Germinal center (tissue), 1 donor: ENCODE measurements at places on chromosomes 16 and 17.

GRCh38 chr16:29649588-29650494 is 13.2 kb upstream of the SPN start:
- DNase-seq, result no peak

DNA sequence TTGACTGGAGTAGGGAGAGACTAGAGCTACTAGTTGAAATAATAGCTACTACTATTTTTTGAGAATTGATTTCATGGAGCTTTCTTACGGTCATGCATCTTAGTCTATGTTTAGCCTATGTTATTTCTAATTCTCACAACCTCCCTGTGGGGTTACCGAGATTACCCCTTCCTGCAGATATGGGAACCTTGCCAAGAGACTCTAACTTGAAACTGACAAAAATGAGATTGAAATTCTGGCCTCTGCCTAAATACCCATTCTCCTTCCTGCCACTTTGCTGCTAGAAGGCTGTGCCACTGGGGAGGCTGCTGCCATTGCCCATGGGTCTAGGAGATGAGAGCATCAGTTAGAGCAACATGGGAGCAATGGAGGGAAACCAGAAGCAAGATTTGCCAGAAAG is 410.3 kb downstream of the CDH13 start:
- no peak for DNase-seq

- no peak for DNase-seq
Observed at GRCh38 chr16:1244881-1245280, 4.4 kb downstream of the TPSAB1 start.

DNA sequence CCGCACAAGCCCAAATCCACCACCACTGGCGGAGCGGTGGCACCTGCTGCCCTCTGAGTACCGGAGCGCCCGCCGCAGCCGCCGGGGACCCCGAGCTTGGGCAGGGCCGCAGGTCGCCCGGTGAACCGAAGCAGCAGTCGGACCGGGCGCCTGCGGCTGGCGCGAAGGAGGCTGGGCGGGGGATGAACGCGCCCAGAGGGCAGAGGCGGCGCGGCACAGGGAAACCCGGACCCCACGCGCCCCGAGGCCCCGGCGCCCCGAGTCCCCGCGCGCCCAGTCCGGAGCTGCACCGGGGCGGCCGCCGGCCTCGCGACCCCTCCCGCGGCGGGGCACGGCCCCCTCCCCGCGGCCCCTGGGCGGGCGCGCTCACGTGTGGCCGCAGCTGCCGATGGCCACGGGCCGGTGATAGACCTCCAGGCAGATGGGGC is 393 bp downstream of the RNF166 start:
- DNase-seq, result peak; percentile 47

- DNase-seq, result no peak
Observed at GRCh38 chr17:65595071-65595656, 33.7 kb upstream of the AXIN2 start.

- DNase-seq, result no peak
Observed at GRCh38 chr17:47975189-47975822, 4.4 kb downstream of the CDK5RAP3 start.

GRCh38 chr16:4021070-4021779 is 95.0 kb downstream of the ADCY9 start:
- no peak for DNase-seq

GRCh38 chr17:51685287-51685909 is 425.1 kb downstream of the UTP18 start:
- no peak for DNase-seq

DNA sequence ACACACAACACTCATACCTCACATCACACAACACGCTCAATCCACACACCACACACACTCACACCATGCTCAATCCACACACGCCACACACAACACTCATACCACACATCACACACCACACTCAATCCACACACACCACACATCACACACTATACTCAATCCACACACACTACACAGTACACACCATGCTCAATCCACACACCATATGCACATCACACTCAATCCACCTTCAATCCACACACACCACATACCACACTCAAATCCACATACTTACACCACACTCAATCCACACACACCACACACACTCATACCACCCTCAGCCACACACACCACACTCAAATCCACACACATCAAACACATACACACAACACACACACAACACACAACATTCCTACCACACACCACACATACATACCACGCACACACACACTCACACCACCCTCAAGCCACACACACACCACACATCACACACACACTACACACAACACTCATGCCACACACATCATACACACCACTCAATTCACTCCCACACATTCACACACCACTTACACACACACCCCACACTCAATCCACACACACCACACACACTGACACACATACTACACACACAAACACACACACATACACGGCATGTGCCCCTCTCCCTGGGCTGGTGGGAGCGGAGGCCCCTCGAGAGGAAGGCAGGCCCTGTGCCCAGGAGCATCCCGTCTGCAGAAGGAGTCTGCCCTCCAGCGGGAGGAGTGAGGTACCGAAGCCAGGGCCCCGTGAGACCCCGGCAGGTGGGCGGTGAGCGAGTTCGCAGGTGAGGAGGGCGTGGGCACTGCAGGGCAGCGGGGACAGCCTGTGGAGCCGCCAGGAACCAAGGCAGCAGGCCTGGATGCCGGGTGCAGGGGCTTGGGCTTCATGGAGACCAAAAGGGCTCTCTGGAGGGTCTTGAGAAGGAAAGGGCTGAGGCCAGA is 33.1 kb upstream of the RPTOR start:
- no peak for DNase-seq

GRCh38 chr16:66873685-66874055 is 6.6 kb upstream of the PDP2 start:
- no peak for DNase-seq

DNA sequence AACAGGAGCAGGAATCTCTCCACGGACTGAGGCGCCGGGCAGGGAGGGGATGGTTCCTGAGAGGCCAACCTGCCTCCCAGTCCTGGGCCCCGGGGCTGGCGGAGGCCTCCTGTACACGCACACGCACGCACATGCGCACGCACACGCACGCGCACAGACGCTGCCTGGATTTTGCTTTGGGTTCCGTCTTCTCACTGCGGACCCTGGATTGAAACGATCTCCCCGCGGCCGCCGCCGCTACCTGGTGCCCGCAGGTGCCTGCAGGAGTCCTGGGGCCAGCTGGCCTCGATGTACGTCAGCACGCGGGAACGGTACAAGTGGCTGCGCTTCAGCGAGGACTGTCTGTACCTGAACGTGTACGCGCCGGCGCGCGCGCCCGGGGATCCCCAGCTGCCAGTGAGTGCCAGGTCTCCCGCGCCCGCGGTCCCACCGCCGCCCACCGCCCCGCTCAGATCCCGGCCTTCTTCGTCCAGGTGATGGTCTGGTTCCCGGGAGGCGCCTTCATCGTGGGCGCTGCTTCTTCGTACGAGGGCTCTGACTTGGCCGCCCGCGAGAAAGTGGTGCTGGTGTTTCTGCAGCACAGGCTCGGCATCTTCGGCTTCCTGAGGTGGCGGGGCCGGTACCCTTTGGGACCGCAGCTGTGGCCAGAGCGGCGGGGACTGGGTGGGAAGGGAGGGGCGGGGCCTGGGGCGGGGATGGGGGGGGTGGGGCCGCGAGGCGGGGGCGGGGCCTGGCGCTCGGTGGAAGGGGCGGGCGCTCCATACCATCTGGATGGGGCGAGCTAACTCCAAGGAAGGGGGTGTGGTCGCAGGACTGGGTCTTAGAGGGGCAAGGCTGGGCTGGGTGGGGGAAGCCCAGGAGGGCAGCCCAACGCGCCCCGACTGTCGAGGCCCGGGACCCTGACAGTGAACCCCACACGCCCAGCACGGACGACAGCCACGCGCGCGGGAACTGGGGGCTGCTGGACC is 12.3 kb downstream of the CES4A start:
- peak; percentile 84 for DNase-seq

DNA sequence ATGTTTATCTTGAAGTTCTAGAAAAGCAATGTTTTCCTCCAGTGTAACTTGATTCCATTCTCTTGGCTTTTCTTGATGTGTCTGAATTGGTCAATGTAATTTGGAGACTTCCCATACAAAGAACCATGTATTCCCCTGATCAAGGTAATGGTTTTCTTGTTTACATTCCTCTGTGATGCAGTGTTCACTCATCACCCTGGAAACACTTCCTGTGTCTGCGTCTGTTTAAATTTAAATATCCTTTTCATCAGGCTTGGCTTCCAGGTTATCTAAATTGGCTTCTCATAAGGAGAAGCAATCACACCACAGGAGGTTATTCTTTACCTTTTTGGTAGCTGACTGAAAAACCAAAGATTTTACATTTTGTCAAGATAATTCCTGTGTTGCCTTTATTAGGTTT is 237.3 kb upstream of the WSCD1 start:
- no peak for DNase-seq

- DNase-seq, result no peak
Observed at GRCh38 chr17:80187515-80187941, 17.7 kb downstream of the CARD14 start.

GRCh38 chr16:60151987-60152386 is 1417.9 kb upstream of the GOT2 start:
- DNase-seq, result no peak

- DNase-seq, result no peak
Observed at GRCh38 chr16:77840673-77841501, 52.5 kb downstream of the VAT1L start.

DNA sequence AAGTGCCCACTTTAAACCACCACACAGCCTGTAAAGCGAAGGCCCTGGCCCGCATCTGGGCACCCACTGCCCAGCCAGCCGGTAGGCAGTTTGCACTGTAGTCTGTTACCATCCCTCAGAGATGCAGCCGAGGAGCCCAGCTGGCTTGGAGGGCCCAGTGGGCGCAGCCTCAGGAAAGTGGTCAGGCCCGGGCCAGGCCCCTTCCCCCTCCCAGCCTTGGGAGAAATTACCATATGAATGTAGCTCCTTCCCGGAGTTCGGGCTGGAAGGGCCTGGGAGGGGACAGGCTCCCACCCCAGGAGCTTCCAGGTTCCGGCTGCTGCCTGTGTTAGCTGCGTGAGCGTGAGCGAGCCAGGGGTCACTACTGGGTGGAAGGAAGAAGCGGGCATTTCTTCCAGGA is 325.4 kb downstream of the SEC14L1 start:
- no peak for DNase-seq

- no peak for DNase-seq
Observed at GRCh38 chr16:10575506-10576130, 4.8 kb downstream of the EMP2 start.

GRCh38 chr17:4407851-4408250 is 25.9 kb upstream of the SPNS3 start:
- DNase-seq, result no peak

DNA sequence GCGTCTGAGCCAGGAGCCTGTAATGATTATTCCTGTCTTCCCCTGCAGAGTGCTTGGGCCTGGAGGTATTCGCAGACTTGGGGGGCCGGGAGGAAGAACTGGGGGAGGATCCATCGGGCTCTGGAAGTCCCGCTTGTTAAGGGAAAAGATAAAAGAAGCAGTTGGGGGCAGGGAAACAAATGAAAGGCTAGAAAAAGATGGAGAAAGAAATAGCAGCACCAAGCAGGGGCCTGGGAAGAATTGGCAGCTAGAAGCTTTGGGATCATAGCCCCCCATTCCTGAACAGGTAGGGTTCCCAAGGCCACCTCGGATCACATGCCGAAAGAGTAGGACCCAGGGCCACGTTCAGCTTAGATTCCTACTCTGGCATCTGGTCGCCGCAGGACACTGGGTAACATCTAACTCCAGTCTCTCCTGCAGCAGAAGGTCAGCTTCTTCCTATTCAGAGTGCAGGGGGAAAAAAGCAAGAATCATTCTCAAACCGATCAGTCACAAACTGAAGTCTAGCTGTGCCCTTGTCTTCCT is 23.6 kb downstream of the ADAM11 start:
- DNase-seq, result no peak

DNA sequence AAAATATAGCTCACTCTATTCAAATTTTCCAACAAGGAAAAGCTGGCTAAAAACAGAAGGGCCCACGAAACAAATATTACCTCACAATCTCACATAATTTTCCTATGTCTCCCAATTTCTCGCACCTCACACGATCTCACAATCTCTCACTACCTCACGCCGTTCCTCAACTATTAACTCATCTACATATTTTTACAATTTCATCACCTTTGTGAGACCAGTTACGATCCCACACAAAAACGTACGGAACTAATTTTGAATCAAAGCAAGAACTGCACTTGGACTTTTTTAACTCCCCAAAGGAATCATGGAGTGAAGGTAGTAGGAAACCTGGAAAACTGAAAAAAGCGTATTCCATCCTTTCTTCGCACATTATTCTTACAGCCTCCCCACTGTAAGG is 1.1 kb downstream of the CBX1 start:
- DNase-seq, result no peak

DNA sequence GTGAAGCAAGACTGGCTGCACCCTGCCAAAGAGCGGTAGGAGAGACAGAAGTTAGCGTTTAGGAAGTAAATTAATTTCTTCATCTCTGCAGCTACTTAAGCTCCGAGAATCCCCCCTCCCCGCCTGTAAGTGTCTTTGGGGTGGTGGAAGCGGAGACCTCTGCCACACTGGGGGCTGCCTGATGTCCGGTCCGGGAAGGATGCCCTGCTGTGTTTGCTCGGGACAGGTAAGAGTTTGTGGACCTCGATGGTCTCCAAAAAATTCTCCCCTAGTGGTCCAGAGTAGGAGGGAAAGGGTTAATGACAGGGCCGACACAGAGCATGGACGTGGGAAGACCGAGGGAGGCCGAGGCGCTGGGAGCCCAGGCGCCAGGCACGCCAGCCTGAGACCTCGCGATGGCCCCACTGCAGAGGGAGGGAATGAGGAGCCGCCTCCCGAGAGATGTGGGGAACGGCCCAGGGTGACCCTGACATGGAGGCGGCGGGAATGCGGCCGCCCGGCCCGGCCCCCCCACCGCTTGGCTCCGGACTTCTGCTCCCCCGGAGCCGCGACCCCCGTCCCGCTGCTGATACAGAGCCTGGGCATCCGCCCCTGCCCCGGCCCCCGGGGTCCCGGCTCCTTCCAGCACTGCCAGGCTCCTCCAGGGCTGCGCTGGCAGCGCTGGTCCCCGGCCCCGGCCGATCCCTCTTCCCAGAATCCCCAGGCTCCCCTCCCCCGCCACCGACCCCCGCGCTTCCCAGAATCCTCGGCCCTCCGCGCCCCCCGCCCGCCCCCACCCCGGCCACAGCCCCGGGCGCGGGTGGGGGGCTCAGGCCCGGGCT is 680 bp downstream of the ZNF629 start:
- DNase-seq, result no peak

- no peak for DNase-seq
Observed at GRCh38 chr17:74898376-74898946, 5.0 kb upstream of the FADS6 start.

DNA sequence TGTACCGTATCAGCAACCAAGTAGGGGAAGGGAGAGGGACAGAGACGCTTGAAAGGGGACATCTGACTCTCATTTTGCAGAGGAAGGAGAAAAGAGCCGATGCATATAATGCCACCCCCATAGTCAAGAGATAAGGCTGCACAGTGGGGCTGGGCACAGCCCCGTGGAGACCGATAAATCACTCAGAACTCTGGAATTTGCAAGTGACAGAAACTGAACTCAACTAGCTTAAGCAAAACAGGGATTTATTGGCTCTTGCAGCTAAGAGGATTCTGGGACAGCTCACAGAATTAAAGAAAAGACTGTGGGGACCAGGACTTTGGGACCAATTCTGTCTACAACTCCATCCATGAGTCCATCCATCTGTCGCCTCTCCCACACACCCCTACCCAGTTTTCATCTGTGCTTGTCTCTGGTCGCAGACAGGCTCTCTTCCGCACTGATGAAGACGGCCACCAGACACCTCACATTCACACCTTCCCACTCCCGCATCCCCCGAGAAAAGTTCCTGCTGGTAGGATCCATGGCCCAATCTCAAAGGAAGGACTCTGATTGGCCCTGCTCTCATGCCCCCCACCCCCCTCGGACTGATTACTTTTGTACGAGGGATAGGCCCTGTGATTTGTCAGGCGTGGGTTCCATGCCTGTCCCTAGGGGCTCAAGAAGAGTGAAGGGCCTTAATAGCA is 105.9 kb upstream of the RPL38 start:
- DNase-seq, result no peak
